A172 (cell line): ENCODE measurements at places on chromosomes 4 and X.

GRCh38 chr4:180827232-180828009 is 1415.8 kb upstream of the TENM3 start:
- peak; percentile 51 for DNase-seq

DNA sequence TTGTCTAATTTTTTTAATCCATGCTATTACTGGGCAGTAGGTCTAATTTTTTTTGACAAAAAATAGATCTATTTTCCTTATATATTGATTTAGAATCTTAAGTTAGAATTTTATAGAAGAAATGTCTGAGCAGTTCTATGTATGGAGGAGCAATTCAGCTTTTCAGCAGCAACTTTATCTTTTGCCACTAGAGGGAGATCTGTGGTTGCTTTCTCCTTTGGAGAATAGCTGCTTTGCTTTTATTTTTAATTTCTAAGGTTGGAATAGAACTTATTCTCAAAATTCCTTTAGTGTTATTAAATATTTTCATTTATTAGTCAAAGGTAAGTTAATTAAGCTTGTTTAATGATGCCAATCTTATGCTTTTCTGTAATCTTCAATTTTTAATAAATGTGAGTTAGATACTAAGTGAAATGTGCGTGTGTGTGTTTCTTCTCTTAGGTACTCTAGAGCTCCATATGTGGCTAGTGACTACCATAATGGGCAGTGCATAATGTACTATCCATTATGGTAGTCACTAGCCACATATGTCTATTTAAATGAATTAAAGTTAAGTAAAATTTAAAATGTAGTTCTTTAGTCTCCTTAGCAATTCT is 29.3 kb downstream of the FAM199X start:
- no peak for DNase-seq

GRCh38 chr4:56226579-56226978 is 160.7 kb downstream of the AASDH start:
- no peak for DNase-seq

DNA sequence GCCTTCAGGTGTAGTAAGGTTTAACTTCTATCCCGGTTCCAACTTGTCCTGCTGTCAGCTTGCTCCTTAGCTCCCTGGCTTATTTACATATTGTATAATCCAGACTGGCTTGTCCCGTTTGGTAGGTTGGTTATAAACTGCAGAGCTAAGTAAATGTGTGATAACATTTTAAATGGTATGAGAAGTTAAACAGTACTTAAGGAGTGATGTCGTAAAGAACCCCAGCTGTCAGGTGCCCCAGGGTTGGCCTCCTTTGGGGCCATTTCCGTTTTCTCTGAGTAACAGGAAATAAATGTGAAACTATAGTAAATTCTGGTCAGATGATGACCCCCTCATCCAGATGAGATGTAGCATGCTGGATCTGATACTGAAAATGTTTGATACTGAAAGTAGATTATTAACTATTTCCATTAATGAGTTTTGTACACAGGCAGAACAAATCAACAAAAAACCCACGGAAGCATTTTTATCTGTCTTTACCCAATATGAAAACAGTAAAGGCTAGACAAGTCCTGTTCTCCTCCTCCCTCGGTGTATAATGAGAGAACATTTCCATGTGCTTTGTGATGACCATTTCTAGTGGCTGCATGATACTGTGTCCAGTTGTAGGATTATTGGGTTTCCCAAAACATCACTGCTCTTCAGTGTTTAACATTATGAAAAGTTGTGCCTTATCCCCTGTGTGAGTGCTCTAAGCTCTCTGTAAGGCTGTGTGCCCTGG is 22.4 kb downstream of the GAB1 start:
- peak; percentile 70 for DNase-seq

DNA sequence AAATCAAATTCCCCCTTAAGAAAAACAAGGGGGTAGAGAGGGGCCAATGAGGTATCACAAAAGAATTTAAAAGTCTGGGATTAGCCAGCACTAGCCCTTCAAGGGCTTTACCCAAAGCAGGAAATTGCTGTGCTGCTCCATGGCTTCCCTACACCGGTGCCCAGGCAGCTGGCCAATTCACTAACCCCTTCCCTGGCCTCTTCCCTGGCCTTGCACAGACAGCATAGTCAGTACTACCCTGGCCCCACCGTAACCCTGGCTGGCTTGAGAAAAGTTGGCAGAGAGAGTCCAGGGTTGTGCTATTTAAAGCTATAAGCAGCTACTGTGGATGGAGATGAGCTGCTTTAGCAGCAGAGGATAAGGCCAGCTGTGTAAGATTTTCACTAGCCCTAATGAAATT is 43.1 kb downstream of the ADAMTS3 start:
- no peak for DNase-seq

GRCh38 chrX:22666441-22666840 is 333.3 kb upstream of the DDX53 start:
- DNase-seq: peak; percentile 35

DNA sequence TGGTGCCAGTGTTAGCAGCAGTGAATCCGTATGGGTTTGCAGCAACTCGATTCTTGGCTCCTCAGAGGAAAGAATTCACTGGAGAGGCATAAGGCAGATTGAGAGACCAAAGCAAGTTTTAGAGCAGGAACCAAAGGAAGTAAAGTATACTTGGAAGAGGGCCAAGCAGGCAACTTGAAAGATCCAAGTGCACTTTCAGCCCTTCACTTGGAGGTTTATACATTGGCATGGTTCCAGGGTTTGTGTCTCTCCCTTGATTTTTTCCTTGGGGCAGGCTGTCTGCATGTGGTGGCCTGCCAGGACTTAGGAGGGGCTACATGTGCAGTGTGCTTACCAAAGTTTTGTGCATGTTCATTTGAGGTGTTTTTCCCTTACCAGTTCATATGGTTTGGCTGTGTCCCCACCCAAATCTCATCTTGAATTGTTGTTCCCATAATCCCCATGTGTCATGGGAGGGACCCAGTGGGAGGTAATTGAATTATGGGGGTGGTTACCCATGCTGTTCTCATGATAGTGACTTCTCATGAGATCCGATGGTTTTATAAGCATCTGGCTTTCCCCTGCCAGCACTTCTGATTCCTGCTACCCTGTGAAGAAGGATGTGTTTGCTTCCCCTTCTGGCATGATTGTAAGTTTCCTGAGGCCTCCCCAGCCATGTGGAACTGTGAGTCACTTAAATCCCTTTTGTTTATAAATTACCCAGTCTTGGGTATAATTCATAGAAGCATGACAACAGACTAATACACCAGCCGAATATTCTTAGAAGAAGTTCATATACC is 86.2 kb upstream of the TSPAN5 start:
- no peak for DNase-seq
